ENCODE measurements at places on chromosomes 3 and 15.

GRCh38 chr15:70950953-70951352 is 58.3 kb downstream of the LRRC49 start:
- DNase-seq, result no peak

GRCh38 chr3:10106919-10107318 is 1.1 kb downstream of the FANCD2OS start:
- no peak for DNase-seq

GRCh38 chr15:60699845-60700244 is 220.9 kb upstream of the ICE2 start:
- no peak for DNase-seq

GRCh38 chr3:74080056-74080461 is 455.3 kb upstream of the PDZRN3 start:
- DNase-seq, result no peak

- no peak for DNase-seq
Observed at GRCh38 chr3:26964836-26965235, 342.3 kb downstream of the LRRC3B start.

DNA sequence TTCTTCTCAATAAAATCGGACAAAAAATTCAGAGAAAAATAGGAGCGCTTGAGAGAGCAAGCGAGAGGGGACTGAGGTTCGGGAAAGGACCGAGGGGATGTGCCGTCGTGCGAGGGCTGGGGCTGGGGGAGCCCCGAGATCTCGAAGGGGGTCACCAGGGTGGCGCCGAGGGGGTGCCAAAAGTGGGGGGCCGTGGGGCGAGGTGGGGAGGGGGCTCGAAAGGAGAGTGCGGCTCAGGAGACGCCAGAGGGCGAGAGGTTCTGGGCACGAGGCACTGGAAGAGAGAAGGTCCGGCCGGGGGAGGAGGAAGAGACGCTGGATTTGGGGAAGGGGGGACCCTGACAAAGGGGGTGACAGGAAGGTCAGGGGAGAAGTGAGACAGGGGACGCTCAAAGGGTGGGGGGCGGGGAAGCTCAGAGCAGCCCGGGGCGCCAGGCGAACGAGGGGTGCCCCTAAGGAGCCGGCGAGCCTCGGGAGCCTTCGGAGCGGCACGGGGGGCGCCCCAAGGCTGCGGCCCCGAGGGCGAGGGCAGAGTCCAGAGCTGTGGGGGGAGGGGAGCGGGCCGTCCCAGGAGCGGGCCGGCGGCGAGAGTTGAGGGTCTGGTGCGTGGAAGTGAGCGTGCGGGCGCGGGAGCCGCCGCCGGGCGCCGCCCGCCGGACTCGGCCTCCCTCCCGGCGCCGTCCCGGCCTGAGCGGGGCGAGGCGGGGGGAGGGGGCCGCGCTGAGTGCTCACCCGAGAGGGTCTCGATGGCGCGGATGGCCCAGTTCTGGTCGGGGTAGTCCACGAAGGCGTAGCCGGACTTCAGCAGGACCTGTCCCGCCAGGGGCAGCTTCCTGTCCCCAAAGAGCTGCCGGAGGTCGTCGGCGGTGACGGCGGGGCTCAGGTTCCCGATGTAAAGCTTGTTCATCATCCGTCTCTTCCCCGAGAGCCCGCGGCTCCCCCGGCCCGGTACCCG is 514 bp downstream of the IGF2BP2 start:
- DNase-seq, result no peak

- no peak for DNase-seq
Observed at GRCh38 chr3:39130693-39131265, 22.6 kb downstream of the CSRNP1 start.

DNA sequence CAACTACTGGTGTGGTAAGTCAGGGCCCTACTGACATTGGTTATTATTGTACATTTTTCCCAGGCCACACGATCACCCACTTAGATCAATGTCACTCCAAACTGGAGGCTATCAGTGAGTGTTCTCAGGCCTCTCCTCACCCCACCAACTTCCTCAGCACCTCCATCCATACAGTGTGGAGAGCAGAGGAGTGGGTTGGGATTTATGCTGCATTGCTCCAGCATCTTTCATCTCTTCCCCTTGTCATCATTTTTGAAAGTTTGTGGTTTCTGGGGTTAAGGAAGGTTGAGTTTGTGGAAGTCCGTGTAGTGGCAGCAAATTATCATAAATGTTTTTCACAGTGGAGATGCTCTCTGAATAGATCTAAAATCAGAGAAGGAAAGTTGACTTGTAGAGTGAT is 60.2 kb downstream of the TLNRD1 start:
- DNase-seq, result no peak

GRCh38 chr15:40364251-40364650 is 6.2 kb downstream of the DISP2 start:
- DNase-seq, result no peak

GRCh38 chr3:100682056-100682853 is 27.0 kb upstream of the TFG start:
- no peak for DNase-seq

DNA sequence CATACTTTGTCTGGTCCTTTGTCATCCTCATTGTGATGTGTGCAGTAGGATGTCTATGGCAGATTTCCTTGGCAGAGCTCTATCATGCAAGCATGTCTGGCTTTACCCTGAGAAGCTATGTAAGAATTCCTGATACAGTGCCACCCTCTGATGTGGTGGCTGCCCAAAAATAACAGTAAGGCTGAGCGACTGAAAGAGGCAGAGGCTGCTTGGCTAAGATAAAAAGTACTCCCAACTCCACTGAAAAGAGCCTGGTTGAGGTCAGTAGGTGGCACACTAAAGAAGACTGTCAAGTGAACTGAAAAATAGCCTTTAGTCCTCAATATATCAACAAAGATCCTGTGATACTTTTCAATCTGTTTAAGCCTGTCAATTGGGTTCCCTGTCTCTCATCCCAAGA is 31.7 kb downstream of the BTLA start:
- no peak for DNase-seq

GRCh38 chr3:44803298-44803697 is 41.7 kb downstream of the KIF15 start:
- DNase-seq, result no peak

DNA sequence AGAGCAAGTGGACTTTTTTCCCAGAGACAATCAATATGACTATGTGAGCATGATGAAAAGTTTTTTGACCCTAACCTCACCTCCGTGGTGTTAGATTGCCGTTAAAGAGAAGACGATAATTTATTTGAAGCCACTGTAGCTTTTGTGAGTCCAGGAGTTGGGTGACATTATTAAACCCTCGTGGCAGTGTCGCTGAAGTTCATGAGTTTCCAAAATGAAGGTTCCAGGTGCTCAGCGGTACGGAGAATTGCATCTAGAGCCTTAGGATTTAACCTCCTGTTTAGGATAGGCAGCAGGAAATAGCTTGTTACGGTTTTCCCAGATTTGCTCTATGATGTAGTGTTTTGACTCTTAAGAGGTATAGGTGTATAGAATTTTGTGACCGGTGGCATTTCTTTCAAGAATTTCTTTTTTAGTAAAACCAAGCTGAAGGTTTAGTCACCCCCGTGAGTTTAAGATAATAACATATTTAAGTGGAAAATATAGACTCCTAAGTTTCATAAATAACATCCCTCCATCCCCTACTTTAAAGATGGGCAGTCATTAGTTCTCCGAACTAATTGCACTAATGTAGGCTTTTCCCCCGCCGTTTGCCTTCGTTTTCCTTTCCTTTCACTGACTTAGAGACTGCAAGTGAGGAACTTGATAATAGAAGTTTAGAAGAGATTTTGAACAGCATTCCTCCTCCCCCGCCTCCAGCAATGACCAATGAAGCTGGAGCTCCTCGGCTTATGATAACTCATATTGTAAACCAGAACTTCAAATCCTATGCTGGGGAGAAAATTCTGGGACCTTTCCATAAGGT is 2.0 kb downstream of the SMC4 start:
- DNase-seq, result no peak

DNA sequence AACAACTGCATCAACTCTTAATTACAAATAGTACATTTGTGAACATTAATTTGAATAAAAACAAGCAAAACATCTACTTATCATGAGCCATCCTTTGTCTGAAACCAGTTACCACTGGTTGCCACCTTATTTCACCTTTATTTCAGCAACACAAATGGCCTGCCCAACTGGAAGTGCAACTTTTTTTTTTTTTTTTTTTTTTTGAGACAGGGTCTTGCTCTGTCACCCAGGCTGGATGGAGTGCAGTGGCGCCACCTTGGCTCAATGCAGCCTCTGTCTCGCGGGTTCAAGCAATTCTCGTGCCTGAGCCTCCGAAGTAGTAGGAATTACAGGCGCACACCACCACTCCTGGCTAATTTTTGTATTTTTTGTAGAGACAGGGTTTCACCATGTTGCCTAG is 13.1 kb downstream of the WDR82 start:
- no peak for DNase-seq

DNA sequence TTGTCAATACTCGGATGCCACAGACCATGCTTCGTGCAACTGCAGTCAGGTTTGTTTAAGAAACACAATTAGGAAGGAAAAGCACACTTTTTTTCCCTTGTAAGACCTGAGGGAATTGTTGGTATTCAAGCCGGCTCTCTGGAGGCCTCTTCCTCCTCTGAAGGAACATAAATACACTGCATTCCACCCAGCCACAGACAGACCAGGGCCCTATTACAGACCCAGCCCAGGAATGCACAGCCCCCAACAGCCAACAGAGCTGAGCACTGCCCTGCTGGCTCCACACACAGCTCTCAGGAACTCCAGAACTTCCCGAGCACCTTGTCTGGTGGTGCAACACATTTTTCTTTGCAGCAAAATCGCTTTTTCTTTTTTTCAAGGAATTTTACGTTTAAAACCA is 488.7 kb upstream of the PROK2 start:
- no peak for DNase-seq

GRCh38 chr15:71800835-71801745 is 9.3 kb upstream of the NR2E3 start:
- no peak for DNase-seq

- DNase-seq, result no peak
Observed at GRCh38 chr3:110849064-110849463, 222.6 kb upstream of the NECTIN3 start.

DNA sequence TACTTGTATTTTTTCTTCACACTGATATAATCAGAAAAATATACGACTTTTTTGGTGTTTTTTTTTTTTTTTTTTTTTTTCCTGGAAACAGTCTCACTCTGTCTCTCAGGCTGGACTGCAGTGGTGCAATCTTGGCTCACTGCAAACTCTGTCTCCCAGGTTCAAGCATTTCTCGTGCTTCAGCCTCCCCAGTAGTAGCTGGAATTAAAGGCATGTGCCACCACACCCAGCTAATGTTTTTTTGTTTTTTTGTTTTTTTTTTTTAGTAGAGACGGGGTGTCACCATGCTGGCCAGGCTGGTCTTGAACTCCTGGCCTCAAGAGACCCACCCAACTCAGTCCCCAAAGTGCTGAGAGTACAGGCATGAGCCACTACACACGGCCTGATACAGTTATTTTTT is 20.8 kb upstream of the DNAAF4 start:
- DNase-seq, result no peak

DNA sequence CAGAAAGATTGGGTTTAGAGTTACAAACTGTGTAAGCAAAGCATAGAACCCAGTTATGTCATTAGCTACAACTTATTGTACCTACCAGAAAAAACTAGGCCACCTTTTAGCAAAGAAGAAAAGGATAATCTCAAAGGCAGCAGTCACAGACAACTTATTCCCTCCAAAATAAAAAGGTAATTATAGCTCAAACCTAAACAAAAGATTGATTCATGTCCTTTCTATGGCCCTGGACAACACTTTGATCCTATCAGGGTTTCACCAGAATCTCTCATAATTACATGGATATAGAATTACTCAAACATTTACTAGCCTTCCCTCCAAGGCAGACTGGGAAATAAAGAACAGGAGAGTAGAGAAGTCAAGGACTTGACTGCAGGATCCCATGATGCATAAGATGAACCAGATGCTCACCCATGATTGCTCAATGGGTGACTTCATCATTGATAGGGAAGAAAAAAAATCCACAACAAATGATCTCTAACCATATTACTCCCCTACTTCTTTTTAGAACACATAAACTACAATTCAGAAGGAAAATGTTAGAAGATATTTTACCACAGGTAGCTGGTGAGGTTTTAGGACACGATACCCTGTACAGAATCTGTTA is 17.4 kb downstream of the DET1 start:
- DNase-seq, result no peak

- DNase-seq, result no peak
Observed at GRCh38 chr3:151839313-151839631, 25.4 kb downstream of the AADAC start.

DNA sequence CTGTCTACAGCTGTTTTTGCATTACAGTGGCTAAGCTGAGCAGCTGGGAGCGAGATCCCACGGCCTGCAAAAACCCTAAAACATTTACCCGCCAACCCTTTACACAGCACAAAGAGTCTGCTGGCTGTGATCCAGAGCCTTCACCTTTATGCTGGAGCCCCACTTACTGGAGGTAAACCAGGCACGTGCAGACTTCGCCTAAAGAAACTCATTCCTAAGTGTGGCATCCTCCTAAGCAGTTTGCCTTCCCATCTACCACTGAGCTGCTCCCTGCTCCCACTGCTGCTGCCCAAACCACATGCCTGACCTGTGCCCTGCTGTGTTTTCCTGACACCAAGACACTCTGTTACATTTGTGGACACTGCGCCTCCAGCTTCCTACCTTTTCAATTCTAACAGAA is 53.0 kb downstream of the CHSY1 start:
- DNase-seq, result no peak

DNA sequence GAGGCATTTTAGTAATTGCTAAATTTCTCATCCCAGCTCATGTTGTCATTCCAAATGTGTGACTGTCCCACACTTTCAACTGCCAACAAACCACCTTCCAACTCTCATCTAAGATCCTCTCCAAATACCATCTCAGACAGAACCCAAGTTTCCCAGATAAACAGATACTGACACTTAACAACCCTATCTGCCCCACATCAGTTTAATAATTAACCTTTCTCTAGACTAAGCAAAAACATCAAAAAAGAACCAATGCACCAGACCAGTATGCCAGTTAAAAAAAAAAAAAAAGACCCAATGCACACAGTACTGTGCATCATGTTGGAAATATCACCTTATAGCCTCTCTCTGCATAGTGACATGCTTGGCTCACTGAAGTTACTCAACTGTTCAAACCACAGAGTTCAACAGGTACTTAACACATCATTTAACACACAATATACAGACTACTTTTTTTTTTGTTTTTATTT is 5.5 kb downstream of the SFMBT1 start:
- DNase-seq, result no peak

- no peak for DNase-seq
Observed at GRCh38 chr3:67335813-67336212, 318.6 kb downstream of the SUCLG2 start.

DNA sequence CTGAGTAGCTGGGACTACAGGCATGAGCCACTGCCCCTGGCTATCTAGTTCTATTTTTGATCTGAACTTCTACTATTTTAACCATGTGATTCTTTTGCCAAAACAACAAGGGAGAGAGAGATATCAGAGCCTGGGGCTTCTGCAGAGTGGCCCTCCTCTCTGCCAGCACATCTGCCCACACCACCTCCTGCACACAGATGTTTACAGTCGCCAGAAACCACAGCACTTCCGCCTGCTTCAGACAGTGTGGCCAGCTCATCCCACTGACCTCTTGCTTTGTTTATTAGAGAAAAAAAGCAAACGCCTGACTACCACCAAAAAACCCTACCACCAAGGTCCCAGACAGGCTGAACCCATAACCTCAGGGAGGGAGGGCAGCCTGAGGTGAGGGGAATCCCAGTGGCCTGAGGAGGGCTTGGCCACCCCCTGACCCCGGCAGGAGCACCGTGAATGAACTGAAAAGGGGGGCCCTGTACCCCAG is 85.9 kb upstream of the ABHD2 start:
- DNase-seq, result no peak
